Right renal pelvis (tissue), 4 donors: ENCODE measurements at places on chromosomes 6 and 20. TPM values are rescaled to one million over a fixed set of nuclear protein-coding genes. Genes with fewer than 3 reads are reported as not detected.

DNA sequence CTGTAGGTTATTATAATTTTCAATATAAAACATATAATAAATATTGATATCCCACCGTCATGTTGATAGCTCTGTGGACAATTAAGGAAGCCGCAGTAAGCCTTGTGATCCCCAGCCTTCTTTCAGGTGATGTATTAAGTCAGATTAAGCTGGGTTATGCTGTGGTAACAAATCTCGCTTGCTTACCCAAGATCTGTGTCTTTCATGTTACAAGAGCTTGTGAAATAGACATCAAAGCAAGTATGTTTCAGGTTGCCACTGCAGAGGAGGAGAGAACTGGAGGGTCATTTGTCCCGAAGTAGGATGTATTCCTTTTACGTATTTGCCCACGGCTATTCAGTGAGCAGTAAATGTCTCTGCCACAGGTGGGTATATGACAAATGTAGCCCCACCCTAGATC, 17.8 kb upstream of the BCKDHB start:
- no peak for DNase-seq

DNA sequence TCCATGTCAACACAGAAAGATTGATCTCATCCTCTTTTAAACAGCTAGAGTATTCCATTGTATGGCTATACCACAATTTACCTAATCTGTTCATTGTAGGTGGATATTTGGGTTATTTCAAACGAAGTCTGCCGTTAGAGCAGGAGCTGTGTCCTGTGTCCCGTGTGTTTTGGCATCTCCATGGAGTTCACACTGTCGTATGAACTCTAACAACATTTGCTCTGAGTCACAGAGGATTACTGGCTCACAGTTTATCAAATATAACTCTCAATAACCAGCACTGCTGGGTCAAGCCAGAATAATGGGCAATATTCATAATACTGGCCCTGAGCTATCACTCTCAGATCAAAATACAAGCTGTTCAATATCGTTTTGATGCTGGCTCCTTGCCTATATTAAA, 16.4 kb downstream of the TRAM2 start:
- DNase-seq: no peak

GRCh38 chr6:158653577-158654354, 3.9 kb downstream of the SYTL3 start:
- DNase-seq: no peak

- DNase-seq: no peak
Observed at GRCh38 chr20:46108435-46108841, 9.7 kb upstream of the CD40 start.

APCDD1L gene
- 16.4 TPM for polyA plus RNA-seq

GRCh38 chr6:53679446-53679933, 13.9 kb upstream of the KLHL31 start:
- DNase-seq: no peak

FHL5 gene
- polyA plus RNA-seq: 0.31 TPM

DNA sequence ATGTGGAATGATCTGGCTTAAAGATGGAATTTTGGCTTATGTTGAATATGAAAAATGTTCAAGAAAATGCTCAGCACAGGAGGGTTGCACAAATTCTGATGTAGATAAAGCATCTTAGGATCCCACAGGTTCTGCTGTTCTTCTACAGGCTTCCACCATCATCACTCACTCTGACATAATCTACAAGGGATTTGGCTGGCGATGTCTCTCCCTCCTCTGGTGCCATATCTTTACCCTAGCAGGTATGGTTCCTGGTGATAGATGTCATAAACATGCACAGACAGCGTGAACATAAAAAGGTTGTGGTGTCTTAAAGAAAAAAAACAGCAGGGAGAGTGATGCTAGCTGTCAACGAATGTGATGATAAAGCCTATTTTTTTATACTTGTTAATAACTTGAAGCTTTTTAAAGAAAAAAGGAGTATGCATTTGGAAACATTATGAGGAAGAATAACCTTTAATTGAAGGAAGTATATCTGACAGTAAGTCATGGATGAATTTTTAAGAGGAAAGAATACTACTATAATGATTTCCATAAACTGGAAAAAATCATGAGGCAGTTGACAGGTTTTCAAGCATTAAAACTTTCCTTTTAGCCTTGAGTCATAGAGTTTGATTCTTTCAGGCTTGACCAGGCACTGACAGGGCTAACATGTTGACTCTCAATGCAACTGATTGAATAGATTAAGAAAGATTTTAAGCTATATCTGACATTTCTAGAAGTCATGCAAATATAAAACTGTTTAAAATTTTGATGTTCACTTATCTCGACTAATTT, 50.1 kb downstream of the OGFRL1 start:
- no peak for DNase-seq

ULBP3 gene
- 7.8 TPM for polyA plus RNA-seq

DNA sequence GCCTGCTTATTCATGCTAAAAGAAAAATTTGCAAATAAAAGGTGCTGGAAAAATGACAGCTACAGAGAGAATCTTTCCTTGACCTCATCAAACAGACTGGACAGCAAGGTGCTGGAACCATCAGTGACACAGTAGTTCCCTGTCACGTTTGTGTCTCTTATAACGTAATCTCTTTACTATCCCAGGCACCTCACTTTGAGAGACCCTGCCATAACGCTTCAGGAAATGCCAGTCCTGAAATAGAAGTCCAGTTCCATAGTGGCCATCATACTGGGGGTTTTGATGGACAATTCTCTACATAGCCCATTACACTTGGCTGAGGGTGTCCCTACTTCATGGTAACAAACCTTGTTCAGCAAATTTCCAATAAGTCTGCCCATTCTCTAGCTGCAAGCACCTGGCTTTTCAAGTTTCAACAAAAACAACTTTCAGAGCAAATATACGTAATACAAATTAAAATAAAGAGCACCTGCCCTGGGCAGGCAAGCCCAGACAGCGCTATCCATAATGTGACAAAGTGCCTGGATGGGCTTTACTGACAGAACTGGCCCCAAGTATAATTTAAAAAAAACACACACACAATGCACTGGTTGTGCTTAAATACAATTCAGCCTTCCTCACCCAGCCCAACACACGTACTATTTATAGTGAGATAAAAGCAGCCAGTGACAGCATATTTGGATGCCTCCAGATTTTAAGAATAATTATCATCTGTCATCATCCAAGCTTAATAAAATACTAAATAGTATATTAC, 38.7 kb downstream of the CNKSR3 start:
- no peak for DNase-seq

DNA sequence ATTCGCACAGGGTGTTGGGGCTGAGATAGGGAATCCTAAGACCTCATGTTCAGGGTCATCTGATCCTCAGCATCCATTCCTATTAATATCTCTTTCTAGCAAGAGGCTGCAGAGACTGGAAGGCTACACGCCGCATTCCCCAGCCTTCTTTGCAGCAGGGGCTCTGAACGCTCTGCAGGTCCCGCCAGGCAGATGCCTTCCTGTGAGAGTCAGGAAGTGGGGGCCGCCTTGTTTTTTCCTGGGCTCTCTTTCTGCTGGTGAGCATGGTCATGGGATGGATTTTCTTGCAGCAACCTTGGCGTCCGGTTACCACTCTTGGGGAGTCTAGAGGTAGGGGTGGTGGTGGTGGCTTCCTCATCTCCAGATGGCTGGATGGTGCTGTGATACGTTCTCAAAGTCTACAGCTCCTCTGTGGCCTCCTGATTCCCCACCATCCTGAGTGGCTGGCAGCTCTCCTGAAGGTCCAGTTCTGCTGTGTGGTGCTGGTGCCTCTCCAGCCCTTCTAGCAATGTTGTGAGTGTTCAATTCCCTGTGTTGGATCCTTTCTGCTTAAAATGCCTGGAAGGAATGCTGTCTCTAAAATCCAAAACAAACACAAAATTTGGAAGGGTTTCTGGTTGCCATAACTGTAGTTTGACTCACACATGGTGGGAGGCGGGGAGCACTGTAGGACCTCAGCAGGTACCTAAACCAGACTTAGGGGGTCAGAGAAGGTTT, 111.9 kb downstream of the CEBPB start:
- DNase-seq: no peak

- no peak for DNase-seq
Observed at GRCh38 chr6:170459451-170459850, 93.7 kb downstream of the PSMB1 start.

GNAS-AS1 gene
- polyA plus RNA-seq: 0.63 TPM

LRRC73 gene
- polyA plus RNA-seq: 0.98 TPM

CFB gene
- 5.0 TPM for polyA plus RNA-seq
